ENCODE measurements at places on chromosomes 1 and 21.

GRCh38 chr1:27003745-27004470, 8.7 kb downstream of the TENT5B start:
- peak; percentile 70 for DNase-seq

GRCh38 chr1:18100491-18101063, 7.0 kb upstream of the IGSF21 start:
- peak; percentile 82 for DNase-seq

- no peak for DNase-seq
Measured at GRCh38 chr21:21973806-21974205, 975.6 kb downstream of the NCAM2 start.

DNA sequence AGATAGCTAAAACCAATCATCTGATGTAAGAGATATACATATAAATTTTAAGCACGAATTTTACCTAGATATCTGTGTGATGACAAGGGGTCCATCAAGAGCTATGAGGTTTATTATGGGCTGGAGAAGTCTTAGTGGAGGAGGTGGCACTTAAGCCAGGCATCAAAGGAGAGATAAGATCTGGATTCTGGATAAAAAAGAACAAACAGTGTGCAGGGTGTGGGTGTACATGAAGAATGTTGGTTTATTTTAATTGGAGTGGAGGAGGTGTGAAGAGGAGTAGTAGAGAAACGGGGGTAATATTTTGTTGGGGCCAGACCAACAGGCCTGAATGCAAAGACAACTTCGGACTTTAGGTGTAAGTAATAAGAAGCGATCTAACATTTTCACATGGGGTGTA, 80.6 kb downstream of the TM2D1 start:
- DNase-seq: no peak

DNA sequence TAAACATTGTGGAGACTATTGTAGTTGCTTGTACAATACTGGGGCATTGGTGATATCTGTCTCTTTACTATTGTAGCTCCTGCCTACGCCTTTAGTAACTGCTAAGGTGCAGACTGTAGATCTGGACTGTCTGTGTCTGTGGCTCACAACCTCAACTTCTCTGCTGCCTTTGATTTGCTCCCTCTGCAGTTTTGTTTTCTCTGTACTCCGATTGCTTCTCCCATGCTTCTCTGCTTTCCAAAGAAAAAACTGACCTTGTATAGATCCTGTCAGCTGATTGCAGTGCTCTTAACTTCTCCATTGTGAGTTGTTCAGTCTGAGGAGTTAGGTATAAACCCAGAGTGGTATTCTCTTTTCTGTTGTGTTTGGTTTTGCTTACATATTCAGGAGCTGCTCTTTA, 15.3 kb downstream of the MAGI3 start:
- DNase-seq: no peak

GRCh38 chr1:230219174-230220067, 152.4 kb downstream of the GALNT2 start:
- no peak for DNase-seq

DNA sequence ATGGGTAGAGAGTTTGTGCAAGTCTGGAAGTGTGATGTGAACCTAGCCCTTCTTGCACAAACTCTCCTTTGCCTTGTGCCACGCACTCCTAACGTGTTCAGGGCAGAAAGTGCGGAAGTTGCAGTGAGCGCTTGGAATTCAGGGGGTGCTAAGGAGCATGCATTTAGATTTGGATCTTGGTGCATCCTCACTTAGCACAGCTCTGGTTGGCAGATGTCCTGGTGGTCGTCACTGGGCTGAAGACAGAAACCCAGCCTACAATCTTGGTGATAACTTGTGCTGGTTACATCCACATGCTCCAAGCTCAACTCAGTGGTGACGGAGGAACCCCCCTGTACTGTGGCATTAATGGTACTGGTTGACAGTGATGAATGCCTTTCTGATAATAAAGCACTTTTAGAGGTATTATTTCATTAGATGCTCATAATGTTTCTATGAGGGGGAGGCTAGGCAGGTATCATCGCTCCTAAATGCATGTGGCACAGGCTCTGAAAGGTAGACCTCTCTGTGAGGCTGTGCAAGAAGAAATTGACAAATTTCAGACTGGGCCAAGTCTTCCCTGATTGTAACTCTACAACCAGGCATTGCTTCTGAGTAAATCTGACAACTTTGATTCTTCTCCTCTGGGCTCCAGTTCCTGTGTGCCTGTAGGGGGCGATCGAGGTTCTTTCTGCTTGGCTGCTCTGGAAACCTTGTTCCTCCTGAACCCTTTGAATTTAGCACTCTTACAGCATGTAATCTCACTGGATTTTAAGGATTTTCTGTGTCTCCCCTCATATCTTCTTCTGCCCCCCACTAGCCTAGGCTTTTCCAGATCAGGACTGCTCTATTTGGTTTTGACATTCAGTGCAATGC, 40.6 kb downstream of the MAPKAPK2 start:
- peak; percentile 68 for DNase-seq

GRCh38 chr1:20787840-20788795, 1.0 kb upstream of the HP1BP3 start:
- DNase-seq: peak; percentile 70

- peak; percentile 90 for DNase-seq
Measured at GRCh38 chr1:209895709-209896108, 42.3 kb upstream of the SYT14 start.

DNA sequence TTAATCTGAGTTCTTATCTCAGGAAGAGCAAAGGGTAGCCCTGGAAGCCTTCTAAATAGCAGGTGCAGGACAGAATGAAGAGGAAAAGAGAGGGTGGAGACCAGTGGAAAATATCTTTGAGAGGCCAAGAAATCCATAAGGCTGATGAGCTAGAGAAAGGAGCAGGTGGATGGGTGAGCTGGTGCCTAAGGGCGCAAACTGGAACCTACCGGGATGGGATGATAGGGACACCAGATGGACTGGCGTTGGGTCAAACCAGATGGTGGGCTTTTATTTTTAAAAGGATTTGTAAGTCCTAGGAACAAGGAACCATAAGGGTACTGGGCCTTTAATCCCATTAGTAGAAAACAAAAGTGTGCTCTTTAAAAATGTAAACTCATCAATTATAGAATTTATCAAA, 59.7 kb downstream of the RGL1 start:
- DNase-seq: no peak

GRCh38 chr1:174550296-174550695, 102.5 kb downstream of the GPR52 start:
- no peak for DNase-seq

GRCh38 chr1:3426956-3427535, 27.4 kb upstream of the ARHGEF16 start:
- DNase-seq: no peak

DNA sequence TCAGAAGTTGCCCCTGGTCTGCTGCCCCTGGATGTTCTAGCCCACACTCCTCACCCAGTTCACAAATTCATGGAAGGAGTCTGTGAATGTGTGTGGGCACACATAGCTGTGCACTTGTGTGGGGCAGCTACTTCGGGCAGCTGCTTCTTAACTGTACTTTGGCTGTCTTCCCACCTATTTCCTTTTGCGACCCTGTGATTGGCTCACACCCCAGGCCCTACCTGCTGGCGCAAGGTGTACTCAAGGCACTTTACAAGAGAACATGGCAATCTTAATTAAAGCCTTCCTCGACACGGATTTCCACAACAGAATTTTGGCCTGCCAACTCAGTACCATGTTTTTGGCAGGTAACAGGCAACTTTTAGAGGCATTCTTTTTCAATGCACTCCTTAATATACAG, 86.5 kb upstream of the CTTNBP2NL start:
- no peak for DNase-seq

DNA sequence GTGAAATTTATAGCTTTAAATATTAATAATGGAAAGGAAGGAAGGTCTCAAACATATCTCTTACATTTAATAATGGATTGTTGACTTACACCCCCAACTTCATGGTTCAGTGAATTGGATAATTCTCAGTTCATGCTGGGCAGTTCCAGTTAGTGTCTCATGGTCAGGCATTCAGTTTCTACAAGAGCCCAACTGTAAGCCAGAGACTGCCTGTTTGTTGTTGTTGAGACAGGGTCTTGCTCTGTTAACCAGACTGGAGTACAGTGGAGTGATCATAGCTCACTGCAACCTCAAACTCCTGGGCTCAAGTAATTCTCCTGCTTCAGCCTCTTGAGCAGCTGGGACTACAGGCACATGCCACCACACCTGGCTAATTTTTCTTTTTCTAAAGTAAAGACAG, 5.0 kb upstream of the DMAP1 start:
- no peak for DNase-seq

- no peak for DNase-seq
Measured at GRCh38 chr1:198529414-198529813, 11.1 kb downstream of the ATP6V1G3 start.

DNA sequence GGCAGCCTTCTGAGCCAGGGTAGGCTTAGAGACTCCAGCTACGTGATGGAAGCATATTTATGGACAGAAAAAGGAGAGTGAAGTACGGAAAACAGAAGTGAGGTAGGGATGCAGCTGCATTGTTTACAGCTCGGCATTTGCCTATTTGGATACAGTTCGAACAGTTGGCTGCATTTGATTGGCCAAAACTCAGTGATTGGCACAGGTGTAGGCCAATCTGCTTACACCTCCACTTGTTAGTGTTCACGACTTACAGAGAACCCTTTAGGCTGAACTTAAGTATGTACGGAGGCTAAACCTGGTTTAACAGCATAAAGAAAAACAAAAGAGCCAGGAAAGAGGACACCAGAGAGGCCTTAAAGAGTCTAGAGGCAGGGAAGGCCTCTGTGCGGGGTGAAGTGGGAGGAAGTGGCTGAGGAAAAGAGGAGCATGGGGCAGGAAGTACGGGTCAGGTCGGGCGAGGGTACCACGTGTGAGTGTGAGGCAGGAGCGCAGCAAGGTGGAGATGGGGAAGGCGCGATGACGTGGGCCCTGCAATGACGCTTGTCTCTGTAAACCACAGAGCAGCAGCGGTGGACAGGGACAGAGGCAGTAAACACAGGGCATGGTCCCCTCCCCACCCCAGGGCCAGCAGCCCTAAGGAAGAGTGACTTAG, 32.0 kb downstream of the RSPH1 start:
- no peak for DNase-seq

GRCh38 chr1:57282411-57282810, 141.4 kb downstream of the DAB1 start:
- DNase-seq: no peak

DNA sequence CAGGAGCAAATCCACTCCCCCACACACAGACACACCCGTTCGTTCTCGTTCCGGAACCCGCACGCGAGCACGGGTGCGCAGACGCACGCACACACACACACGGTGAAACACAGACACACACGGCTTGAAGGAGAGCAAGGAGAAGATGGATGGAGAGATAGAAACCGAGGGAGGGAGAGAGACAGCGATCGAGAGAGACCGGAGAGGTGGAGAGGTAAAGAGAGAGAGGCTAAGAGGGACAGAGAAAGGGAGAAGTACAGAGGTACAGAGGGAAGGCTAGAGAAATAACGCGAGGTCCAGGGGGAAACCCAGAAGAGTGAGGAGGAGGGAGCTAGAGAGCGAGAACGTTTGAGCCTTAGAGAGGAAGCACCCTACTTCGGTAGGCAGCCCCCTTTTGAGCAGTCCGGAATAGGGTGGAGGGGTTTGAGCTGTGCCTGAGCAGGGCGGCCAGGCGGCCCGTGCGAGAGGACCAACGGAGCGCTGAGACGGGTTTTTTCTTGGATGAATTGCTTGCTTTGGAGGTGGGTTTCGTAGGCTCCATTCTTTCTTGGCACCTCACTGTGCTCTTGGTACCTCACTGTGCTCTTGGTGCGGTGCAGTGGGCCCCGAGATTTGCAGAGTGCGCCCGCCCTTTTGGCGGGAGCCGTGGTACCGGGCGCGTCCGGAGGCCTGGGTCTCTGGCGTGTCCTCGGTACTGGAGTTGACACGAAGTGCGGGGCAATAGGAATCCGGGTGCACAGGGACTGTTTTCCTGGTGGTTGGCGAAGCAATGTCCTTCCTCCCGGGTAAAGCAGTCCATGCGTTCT, 88.4 kb upstream of the RHOU start:
- DNase-seq: peak; percentile 69

- DNase-seq: no peak
Measured at GRCh38 chr1:198623752-198624647, 14.8 kb upstream of the PTPRC start.

GRCh38 chr1:201288007-201288406, 4.7 kb downstream of the PKP1 start:
- DNase-seq: no peak

GRCh38 chr1:63756839-63757238, 17.0 kb upstream of the ROR1 start:
- no peak for DNase-seq

DNA sequence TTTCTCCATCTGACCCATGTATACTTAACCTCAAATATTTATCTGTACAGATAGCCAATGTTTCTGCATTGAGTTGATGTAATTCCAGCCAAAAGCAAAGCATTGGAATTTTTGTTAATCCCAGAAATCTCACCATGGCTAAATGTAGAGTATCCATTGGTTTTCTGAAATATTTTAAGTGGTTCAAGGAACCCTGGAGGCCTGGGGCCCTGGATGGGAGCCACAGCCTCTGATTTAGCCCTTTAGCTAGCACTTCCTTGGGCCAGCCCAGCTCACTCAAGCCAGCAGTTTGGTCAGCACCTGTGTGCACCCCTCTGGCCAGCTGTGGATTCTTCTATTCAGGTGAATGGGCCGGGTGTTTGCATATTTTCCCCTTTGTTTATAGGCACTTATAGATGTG, 18.8 kb upstream of the EPS8L3 start:
- no peak for DNase-seq

DNA sequence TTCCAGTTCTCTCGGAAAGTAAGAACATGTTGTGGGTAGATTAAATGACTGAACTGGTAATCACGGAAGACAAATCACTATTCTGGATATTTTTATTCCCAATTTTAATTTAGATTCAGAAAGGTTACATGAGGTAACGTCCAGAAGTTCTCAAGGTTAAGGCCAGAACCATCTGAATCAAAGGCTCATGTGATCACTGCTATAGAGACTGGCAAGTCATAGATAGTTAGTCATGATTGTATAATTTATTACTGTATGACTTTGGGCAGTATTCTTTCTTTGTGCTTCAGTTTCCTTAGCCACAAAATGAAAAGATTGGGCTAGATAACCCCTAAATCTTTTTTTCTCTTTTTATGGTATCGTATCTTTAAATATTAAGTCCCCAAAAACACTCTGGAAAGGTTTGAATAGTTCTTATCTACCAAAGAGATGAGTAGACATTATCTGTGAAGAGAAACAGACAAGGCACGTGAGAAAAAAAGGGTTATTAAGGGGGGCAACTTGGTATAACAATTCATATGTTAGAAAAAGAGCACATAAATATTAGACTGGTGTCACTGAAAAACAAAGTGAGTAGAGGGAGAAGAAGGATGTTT, 241.0 kb downstream of the PTPRC start:
- DNase-seq: no peak

- DNase-seq: no peak
Measured at GRCh38 chr1:79726321-79726720, 719.8 kb upstream of the ADGRL4 start.

- no peak for DNase-seq
Measured at GRCh38 chr1:180221462-180221861, 8.6 kb upstream of the LHX4 start.

GRCh38 chr1:69197816-69198215, 369.9 kb upstream of the LRRC7 start:
- no peak for DNase-seq

GRCh38 chr1:7482772-7483495, 288.2 kb upstream of the VAMP3 start:
- DNase-seq: no peak

- DNase-seq: peak; percentile 78
Measured at GRCh38 chr1:25797939-25798338, 2.1 kb upstream of the SELENON start.

All from islet precursor cell (in vitro differentiated cells).